ENCODE measurements at places on chromosomes 2 and 18. TPM values are rescaled to one million over a fixed set of nuclear protein-coding genes. Genes with fewer than 3 reads are reported as not detected.

Gene CCDC141
- not detected for polyA plus RNA-seq

GRCh38 chr2:167784084-167784425 lies 463.3 kb downstream of the STK39 start:
- no peak for DNase-seq

DNA sequence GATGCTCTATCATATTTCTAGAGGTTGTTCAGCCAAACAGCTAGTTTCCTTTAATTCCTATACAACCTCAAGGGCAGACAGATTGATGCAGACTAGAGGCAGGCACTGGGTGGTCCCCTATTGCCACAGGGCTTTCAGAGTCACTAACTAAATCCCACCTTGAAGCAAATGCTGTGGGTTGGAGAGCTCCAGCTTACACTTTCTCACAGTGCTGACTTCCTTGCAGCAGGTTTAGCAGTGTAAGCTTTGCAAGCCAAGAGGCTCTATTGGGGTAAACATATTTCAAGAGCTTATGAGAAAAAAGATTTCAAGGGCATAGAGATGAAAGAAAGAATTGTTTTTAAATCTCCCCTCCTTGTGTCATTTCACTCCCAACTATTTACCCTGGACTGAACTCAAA lies 366.5 kb upstream of the CRIM1 start:
- DNase-seq: no peak

DNA sequence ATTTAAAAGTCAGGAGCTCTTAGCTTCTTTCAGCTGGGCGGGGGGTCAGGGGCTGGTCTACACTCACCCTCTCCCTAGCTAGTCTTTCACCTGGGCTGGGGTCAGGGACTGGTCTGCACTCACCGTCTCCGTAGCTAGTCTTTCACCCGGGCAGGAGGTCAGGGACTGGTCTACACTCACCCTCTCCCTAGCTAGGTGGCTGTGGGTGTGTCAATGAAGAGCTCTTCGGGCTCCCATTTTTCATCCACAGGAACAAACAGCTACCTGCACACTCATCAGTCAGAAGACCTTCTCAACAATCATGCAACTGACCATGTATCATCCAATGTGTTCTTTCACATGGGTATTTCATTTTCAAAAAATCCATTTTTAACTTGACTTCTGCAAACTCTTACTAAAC lies 8.0 kb downstream of the CHST10 start:
- DNase-seq: no peak

- no peak for DNase-seq
Measured at GRCh38 chr2:128158176-128158575, 67.2 kb downstream of the UGGT1 start.

Gene ACMSD
- not detected for polyA plus RNA-seq

DNA sequence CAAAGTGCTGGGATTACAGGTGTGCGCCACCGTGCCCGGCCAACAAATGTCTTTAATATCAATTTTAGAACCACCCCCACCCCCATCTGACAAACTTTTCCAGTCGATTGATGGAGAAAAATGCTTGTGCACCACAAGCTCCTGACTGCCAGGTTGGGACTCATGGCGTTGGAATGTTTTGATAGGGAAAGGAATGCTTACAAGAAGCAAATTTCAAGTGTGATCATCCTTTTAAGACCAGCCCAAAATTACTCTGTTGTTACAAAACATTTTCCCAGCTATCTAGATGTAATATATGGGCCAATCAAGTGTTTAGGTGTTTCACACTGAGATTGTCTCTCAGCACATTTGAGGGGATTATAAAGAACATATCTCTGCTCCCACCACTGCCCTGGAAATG lies 45.2 kb downstream of the UBXN4 start:
- peak; percentile 52 for DNase-seq

DNA sequence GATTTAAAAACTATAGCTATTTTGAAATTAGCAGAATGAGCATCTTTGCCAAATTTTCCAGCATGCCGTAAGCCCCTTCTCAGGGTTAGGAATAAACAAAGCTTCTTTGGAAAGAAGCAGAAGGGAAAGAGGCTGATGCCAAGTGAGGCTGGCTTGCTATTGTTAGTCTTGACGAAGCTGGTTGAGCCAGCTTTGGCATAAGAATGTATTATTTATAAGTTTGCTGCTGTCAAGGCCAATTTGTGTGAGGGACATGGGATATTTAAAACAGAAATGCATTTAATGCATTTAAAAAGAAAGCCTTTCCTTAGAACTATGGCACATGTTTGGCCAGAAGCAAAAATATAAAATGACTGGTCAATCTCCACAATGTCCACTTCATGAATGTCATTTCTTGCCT lies 52.5 kb upstream of the TTN start:
- no peak for DNase-seq

DNA sequence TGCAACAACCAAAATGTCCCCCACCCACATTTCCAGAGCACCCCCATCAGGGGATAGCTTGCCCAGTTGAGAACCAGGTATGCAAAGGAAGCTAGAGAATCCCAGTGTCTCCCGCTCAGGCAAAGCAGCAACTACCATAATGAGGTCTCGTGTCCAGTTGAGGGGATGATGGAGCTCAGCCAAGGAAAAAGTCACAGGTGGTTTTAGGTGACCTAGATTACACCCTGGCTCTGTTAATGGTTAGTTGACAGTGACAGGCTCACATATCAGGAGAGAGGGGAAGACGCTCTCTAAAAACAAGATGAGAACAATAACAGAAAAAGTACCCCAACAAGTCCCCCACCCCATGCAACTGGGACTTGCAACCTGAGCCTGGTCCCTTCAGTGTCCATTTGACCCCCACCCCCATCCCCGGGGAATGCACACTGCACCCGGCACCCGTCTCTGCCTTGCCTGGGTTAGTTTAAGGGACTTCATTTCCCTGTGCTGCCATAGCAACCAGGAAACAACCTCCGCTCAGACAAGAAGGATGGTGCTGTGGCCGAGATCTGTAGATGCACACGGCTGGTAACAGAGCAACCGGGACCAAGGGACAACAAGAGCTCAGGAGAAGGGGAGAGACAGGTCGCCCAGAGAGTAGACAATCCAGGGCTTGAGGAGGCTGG lies at the start of gene KIAA2012:
KIAA2012 (plus strand) TSS at position 519 of the 665 bp plus-strand sequence. CDS start 373 bp downstream, outside the sequence.
- no peak for DNase-seq

- DNase-seq: no peak
Measured at GRCh38 chr2:136823291-136823690, 57.9 kb downstream of the THSD7B start.
